ENCODE measurements at places on chromosomes 7 and 10. TPM values are rescaled to one million over a fixed set of nuclear protein-coding genes. Genes with fewer than 3 reads are reported as not detected.

Gene KIAA1217
- total RNA-seq, result 0.43 TPM

Gene TAS2R38
- not detected for total RNA-seq

Gene PROSER2
- total RNA-seq, result 1.1 TPM

Gene SH2D4B
- total RNA-seq, result not detected

Gene BPGM
- total RNA-seq, result 30.0 TPM

Gene EGR2
- 0.14 TPM for total RNA-seq

Gene COL28A1
- total RNA-seq, result not detected

Gene TMEM196
- not detected for total RNA-seq

Gene ELFN1
- 2.1 TPM for total RNA-seq

Gene PNLIP
- total RNA-seq, result not detected

Gene NODAL
- not detected for total RNA-seq

Gene ZNF467
- total RNA-seq, result 0.28 TPM

Gene HACD1
- 24.7 TPM for total RNA-seq

Gene WEE2
- total RNA-seq, result not detected

Gene CYP2C19
- total RNA-seq, result not detected

Gene MLXIPL
- 0.37 TPM for total RNA-seq

Gene MPP7
- 0.28 TPM for total RNA-seq

Gene PAX4
- total RNA-seq, result not detected

Gene H2BK1
- total RNA-seq, result not detected

Gene OR2F1
- total RNA-seq, result not detected

Gene SLIT1
- total RNA-seq, result not detected

Gene CYP3A7
- total RNA-seq, result 0.14 TPM

Gene AQP1
- total RNA-seq, result 1.00 TPM
